Fibroblast of upper back skin (primary cell): ENCODE measurements at places on chromosomes 7 and 10.

GRCh38 chr7:138618506-138618905, 82.7 kb downstream of the SVOPL start:
- DNase-seq, result no peak

GRCh38 chr7:3386423-3387190, 85.6 kb downstream of the SDK1 start:
- no peak for DNase-seq

GRCh38 chr7:42831718-42832522, 80.0 kb downstream of the C7orf25 start:
- DNase-seq, result peak; percentile 61

- DNase-seq, result no peak
Measured at GRCh38 chr7:30530373-30530772, 25.7 kb upstream of the GGCT start.

DNA sequence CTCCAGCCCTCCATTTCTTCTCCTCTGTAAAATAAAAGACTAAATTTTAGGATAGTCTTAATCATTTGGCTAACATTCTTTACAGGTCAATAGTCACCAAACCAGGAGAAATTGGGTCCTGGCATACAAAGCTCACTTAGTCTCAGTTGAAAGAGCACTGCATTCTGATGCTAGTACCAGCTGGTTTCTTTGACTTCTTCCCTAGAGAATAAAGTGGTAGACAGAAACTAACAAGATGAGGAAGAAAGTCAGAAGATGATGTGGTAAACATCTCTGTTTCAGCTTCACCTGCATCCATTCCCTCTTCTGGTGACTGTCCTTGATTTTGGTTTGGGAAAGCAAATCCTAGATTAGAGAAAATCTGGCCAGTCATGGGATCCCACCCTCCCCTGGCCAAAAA, 37.2 kb downstream of the NKX2-3 start:
- no peak for DNase-seq

DNA sequence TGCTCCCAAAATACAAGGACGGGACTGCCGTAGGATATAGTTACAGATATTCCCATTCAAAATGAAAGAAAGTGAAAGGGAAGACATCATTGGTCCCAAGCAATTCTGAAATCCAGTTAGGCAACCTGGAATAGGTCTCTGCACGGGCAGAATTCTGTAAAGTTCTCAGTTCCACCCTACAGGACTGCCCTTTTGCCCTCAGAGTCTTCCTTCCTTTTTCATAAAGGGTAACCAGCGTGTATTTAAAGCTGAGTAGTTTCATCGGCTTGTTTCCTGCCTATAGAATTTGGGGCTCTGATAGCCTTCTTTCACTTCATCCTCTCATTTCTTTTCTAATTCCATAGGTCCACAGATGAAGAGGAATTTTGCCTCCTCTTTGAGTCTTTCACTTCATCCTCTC, 20.0 kb downstream of the COPG2 start:
- DNase-seq, result no peak

GRCh38 chr10:76869931-76870330, 767.7 kb downstream of the KCNMA1 start:
- peak; percentile 13 for DNase-seq

- no peak for DNase-seq
Measured at GRCh38 chr7:826230-826917, 5.9 kb upstream of the SUN1 start.

GRCh38 chr7:115153769-115154477, 232.0 kb downstream of the MDFIC start:
- no peak for DNase-seq

GRCh38 chr7:25521236-25521635, 292.9 kb upstream of the NPVF start:
- no peak for DNase-seq

- DNase-seq, result no peak
Measured at GRCh38 chr7:99254390-99254789, 18.2 kb upstream of the MYH16 start.

GRCh38 chr7:30062587-30062986, 34.4 kb downstream of the PLEKHA8 start:
- peak; percentile 55 for DNase-seq

DNA sequence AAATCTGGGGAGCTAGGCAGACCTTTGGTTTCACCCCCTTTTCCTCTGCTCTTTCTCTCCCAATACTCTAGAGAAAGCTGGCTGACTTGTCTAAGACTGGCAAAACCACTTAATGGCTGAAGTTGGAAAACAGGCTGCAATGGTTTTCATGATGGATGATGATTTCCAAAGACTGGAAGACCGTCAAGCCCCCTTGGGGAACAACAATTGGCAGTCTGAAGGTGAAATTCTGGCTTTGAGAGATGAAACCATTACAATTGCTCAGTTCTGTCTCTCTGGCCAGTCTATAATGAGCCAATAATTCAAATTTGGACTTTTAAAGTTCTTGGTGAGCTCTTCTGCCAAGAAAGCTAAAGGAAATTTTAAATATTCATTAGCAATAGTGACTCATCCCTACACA, 680.5 kb downstream of the PARD3 start:
- DNase-seq, result peak; percentile 49

GRCh38 chr7:130938661-130939060, 204.7 kb upstream of the KLF14 start:
- peak; percentile 25 for DNase-seq

DNA sequence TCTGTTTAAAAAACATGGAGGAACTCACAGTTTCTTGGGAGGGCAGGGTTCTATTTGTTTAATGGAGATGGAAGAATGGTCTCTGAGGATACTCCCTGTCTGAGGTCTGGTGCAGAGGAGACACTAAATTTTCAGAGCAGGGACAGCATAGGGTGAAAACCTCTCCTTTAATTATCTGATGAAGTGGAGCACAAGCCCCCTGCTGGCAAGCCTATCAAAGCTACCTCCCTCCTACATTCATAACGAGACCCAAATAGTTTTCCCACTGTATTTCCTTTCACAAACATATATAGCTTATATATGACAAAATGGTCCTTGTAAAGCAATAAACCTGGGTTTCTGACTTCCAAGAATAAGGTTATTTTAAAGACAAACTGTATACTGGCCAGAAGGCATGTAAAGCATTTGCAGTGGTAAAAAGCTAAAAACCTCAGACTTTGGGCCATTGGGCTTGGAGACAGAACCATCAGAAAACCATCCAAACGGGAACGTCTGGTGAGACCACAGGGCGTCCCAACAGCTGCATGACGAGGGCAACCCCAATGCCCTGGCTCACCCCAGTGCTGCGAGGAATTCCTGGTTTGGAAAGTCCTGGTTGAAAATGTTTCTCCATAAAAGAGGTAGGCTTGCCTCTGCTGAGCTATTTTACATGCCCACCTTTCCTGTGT, 201.3 kb downstream of the FANK1 start:
- DNase-seq, result no peak

DNA sequence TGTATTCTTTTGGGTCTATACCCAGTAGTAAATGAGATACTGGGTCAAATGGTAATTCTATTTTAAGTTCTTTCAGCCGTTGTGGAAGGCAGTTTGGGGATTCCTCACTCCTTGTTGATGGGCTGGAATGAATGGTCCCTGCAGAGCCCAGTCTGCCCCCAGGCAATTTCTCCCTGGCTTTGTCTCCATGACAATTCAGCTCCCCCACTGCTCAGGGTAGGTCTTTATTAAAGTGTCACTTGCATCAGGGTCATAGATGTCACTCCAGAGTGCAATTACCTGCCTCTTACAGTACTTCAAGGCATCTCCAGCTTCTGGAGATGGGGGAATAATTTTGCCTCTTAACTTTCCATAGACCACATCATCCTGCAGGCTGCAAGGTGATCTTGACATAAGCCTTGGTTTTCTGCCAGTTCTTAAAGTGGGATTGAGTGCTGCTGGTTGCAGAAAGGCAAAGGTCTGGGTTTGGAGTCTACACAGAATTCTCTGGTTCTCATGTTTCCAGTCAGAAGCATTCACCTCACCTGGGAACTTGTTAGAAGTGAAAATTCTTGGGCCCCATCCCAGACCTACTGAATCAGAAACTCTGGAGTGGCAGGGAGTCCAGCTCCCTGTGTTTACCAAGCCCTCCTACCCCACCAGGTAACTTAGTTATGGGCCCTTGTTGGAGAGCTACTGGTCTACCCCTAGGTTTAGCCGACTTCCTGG, 442.4 kb downstream of the GALNT17 start:
- no peak for DNase-seq

DNA sequence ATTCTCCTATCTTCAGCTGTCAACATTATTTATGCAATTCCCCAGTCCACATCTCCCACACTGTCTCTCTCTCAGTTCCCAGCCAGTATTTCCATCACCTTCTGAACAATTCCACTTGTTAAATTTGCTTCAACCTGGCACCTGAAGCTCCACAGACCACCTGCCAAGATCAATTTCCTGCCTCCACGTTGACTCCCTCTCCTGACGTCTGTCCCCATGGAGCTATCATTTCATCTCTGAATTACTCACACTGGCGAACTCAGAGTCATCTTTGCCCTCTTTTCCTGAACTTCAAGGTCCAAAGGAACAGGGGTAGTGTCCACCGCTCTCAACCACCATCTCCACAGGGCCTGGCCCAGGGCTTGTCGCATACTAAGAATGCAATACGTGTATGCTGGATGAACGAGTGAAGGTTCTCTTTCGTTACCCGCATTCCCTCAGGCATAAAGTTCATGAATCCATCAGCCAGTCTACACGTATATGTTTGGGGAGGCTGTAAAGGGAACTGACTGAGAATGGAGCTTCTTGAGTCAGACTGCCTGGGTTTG, 183.3 kb downstream of the JCAD start:
- no peak for DNase-seq

- no peak for DNase-seq
Measured at GRCh38 chr7:130131191-130131834, 61.0 kb downstream of the KLHDC10 start.

- DNase-seq, result no peak
Measured at GRCh38 chr7:100567751-100568175, 5.9 kb downstream of the SAP25 start.

GRCh38 chr10:71695502-71696476, 23.8 kb downstream of the C10orf105 start:
- no peak for DNase-seq

- DNase-seq, result peak; percentile 72
Measured at GRCh38 chr10:93406364-93407145, 75.6 kb downstream of the MYOF start.

DNA sequence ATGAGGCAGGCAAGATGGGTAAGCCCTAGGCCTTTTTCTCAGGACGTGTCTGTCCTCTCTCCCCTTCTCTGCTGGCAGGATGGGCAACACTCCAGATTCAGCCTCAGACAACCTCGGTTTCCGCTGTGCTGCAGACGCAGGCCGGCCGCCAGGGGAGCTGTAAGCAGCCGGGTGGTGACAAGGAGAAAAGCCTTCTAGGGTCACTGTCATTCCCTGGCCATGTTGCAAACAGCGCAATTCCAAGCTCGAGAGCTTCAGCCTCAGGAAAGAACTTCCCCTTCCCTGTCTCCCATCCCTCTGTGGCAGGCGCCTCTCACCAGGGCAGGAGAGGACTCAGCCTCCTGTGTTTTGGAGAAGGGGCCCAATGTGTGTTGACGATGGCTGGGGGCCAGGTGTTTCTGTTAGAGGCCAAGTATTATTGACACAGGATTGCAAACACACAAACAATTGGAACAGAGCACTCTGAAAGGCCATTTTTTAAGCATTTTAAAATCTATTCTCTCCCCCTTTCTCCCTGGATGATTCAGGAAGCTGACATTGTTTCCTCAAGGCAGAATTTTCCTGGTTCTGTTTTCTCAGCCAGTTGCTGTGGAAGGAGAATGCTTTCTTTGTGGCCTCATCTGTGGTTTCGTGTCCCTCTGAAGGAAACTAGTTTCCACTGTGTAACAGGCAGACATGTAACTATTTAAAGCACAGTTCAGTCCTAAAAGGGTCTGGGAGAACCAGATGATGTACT, 13.1 kb downstream of the PHKG1 start:
- peak; percentile 31 for DNase-seq

GRCh38 chr10:81135851-81136250, 598.1 kb downstream of the SH2D4B start:
- DNase-seq, result no peak

GRCh38 chr10:76733441-76733936, 904.1 kb downstream of the KCNMA1 start:
- DNase-seq, result no peak

GRCh38 chr7:106767078-106767477, 98.0 kb upstream of the PIK3CG start:
- peak; percentile 79 for DNase-seq

DNA sequence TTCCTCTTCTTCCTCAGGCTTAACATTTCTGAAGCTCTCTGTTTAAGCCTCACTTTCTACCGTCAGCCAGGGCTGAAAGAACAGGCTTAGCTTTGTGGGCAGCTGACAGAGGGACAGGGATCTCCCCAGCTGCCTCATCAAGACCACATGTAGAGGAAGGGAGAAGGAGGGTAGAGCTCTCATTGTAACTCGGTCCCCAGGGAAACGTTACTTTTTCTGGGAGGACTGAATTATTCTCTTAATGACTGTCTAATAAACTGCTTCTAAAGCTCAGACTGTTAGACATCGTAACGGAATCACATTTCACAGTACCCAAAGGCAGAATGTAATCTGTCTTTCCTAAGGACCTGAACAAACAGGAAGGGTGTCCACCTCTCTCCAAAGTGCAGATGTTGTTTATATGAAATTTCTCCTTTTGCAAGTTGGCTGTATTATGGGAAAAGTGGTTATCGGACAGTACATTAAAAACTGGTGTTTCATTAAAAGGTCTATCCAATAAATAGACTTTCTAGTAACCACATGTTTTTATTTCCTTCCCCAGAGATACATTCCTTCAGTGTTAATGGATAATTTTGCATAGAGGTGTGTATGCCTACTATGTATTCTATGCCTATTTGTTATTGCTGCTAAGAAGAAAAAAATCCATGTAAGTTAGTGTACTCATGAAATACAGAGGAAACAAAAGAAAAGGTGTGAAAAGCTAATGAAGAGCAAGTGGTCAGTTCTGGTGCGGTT, 144.2 kb downstream of the CTTNBP2 start:
- DNase-seq, result no peak

DNA sequence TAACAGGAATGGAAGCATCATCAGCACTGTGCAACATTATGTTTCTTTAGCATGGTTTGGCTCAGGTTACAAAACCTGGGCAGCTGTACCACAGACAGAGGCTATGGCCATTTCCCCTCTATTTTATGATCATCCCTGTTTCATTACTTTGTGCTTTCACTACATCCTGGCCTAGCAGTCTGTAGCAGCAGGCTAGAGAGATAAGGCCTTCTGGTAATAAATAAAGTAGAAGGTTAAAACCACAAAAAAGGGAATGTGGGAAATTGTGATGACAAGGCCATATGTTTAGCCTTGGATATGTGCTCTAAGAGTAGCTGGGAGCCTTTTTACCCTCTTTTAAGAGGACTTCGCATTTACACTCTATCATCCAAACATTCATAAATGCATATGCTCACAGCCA, 266.2 kb upstream of the PHF14 start:
- no peak for DNase-seq
